ENCODE measurements at places on chromosomes 11 and 22.
A peak's percentile ranks its signal among the peaks of the same experiment; 100 is the strongest.

DNA sequence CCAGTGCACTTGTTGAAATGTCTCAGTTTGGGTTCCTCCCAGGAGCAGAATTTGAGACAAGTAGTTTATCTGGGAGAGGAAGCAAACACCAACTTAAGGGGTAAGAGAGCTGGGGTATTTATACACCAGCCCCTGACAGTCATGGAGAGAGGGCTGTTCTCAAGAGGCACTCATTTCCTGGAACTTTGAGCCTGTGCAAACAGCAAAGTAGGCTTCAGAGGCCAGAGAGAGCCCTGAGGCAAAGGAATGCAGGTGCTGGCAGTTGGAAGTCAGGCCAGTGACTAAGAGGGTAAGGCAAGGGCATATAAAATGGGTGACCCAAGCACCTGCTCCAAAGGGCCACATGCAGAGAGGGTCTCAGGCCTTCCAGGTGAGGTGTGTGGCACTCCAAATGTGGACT lies 16.1 kb downstream of the MS4A18 start:
- no peak for DNase-seq

- DNase-seq = no peak
Observed at GRCh38 chr11:64230985-64231365, 627 bp downstream of the DNAJC4 start.

GRCh38 chr22:29129808-29130140 lies 56.9 kb downstream of the KREMEN1 start:
- DNase-seq = no peak

GRCh38 chr22:35460688-35461087 lies 60.7 kb downstream of the MCM5 start:
- no peak for DNase-seq

GRCh38 chr22:36659762-36660509 lies 43.6 kb downstream of the CACNG2 start:
- peak; percentile 52 for DNase-seq

DNA sequence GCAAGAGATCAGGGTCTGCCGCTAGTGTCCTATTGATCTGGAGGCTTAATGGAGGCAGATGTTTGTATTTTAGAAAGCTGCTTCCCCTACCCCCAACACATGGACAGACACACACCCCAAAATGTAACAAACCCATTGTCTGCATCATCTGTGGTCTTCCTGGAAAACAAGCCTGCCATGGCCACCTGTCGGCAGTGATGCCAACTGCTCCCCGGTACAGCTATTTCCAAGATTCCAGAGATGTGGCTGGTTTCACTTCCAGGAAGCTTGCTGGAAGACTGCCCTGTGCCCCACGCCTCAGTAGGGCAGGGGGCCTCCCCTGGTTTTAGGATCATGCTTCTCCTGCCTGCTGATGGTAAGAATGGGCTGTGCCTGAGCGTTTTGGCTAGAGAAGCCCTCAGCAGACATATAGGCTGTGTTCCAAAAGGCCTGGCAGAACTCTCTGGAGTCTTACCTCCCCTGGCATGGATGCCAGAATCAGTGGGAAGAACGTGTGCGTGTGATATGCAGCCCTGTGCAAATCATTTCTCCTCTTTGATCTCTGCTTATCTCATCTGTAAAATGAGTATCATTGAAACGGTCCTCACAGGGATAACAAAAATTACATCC lies 108.6 kb downstream of the FBXO7 start:
- DNase-seq = no peak

- no peak for DNase-seq
Observed at GRCh38 chr11:116911976-116912734, 74.7 kb upstream of the APOA1 start.

GRCh38 chr22:32660292-32660691 lies 141.2 kb upstream of the TIMP3 start:
- DNase-seq = peak; percentile 38

GRCh38 chr22:38172832-38173640 lies 8.6 kb downstream of the PLA2G6 start:
- peak; percentile 76 for DNase-seq

DNA sequence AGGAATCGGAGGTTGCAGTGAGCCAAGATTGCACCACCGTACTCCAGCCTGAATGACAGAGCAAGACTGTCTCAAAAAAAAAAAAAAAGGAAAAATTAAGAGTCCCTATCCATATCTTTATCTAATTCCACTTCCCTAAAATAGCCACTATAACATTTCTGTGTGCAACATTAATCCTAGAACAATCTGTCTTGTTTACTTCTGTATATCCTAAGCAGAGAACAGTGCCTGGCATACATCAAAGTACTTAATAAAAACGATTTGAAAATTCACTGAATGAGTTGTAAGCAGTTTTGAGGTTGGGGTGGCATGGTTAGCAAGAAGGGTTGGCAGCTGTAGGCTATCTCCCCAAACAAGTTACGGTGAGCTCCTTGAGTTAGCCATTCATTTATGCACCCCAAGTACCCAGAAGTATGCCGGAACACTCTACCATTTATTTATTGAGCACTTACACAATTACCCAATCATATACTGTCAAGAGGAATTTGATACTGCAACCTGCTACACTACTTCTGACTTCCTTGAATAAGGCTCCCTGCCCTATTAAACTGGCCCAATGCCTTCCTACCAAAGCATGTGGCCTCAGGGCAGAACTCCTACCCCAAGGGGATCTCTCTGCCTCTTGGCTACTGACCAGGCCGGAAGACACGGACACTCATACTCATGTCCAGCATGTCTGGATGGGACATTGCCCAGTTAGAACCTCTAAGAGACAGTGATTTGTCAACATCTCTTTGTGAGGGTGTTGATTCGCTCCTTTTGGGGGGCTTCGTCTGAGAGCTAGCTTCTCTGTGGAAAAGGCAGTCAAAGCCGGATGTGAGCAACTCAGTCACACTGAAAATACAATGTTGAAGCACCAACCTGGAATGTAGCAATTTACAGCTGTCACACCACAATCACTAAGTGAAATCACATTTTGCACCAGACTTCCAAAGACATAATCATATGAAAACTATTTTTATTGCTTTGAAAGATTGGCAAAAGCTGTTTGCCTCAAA lies 16.3 kb upstream of the TMEM41B start:
- no peak for DNase-seq

DNA sequence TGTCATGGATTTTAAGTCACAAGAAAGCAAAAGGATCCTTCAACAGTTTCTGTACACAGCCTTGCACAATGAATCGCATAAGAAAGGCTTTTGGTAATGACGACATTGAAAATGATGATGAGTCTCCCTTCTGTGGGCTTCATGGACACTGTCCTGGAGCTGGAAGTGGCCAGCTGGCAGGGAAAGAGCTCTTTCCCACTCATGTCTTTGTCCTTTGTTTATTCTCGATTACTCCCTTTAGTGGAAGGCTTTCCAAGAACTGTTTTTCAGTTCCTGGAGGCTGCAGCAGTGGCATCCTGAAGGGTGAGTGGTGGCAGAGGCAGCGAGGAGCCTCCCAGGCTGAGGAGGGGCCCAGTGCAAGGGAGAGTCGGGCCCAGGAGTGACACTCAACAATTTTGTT lies 505.2 kb downstream of the NTM start:
- no peak for DNase-seq

DNA sequence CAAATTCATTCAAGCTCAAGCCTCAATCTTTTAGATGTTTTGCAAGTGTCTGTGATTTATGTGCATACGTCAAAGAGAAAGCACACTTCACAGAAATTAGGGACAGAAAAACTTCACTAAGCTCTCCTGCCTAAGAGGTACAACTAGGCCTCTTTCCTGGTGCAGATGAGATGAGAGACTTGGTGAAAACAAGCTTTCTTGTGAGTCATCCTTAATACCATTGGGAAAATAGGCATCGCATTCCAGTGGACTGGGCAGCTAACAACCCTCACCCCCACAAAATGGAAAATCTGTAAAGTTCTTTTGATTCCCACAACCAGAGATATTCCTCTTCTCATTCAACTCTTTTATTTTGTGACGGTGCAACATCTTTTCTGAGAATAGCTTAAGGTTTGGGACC lies 1110.4 kb upstream of the CCDC90B start:
- DNase-seq = no peak

GRCh38 chr11:48108231-48109045 lies 108.2 kb upstream of the OR4B1 start:
- no peak for DNase-seq

GRCh38 chr22:17116572-17117330 lies 4.4 kb downstream of the TMEM121B start:
- DNase-seq = no peak

DNA sequence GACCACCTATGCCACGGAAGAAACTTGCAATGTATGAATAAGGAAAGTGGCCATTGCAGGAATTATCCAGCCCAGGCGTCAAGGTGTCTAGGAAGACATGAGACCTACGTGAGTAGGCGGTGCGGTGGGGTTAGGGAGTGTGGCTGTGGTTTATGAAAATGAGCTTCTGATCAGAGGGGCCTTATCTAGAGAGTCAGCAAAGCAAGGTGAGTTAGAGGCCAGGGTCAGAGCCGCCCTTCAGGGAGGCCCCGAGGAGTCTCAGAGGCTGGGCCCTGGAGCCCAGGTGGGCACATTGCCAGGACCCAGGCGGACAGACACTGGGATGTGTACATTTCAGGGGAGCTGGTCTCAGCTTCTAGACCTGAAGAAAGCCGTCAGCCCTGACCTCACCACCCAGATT lies 13.8 kb upstream of the LINC01488 start:
- no peak for DNase-seq

- no peak for DNase-seq
Observed at GRCh38 chr11:105929084-105929955, 92.7 kb downstream of the MSANTD4 start.

DNA sequence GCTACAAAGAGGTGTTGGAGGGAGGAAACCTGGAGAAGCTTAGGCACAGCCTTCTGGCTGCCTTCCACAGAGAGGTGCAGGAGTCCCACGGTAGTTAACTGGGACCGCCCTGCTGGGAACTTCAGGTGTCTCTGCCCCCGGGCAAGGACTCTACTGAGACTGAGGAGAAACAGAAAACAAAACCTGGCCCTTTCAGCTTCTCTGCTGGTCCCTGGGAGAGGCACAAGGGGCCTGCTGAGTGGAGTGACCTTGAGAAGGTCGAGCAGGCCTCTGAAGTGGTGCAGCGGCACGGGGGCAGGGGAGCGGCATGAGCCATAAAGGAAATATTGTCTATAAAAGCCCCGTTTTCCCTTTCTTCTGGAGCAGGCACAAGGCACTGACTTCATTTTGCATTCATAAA lies 38.9 kb downstream of the NTM start:
- no peak for DNase-seq

DNA sequence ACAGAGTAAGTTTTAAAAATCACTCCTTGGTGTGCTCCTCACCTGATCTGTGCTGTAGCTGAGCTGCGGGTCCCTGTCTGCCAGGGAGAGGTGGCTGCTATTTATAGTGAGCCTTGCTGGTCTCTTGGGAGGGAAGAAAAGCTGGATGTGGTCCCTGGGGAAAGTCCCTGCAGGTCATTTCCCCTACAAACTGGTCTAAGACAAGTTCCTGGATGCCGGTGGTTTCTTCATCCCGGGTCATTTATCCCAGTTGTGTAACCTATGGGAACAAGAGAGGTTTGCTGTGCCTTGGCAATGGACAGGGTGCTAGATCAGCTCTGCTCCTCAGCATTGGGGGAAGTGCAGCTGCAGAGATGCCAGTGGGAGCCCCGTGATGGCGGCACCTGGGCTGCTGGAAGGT lies at the start of gene SAA2:
Gene SAA2, minus strand, starts transcription at position 108 of the 400 bp plus-strand sequence. CDS start 657 bp downstream, outside the sequence.
- DNase-seq = no peak

- no peak for DNase-seq
Observed at GRCh38 chr11:69415411-69416142, 65.9 kb upstream of the LINC01488 start.

DNA sequence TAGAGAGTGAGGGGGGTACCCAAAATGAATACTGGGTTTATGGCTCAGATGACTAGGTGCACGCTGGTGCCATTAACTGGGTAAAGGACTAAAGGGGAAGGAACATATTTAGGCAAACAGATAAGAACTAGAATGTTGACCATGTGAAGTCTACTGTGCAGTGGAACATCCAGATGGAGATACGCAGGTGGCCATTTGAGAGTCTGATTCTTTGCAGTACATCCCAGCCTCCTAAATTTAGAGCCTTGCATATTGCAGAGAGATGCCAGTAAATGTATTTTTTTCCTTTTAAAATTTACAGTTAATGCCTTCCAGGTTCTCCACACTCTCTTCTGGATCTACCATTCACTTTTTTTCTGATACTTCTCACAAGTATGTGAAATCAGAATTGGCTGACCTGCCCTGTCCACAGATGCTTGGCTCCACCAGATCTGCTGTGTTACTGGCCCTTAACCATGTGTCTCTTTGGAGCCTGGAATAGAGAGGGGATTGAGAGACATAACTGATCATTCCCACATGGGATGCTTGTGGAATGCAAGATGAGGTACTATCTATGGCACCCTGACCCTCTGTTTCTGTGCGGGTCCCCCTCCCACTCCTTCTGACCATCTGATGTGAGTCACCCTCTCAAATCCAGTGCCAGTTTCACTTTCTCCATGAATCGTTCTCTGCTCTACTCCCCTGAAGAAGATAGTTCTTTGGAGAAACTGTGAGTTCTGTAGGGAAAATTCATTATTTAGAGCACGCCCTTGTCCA lies 77.0 kb upstream of the NCAM1 start:
- no peak for DNase-seq

GRCh38 chr11:12981676-12982522 lies 27.2 kb upstream of the RASSF10 start:
- DNase-seq = no peak

DNA sequence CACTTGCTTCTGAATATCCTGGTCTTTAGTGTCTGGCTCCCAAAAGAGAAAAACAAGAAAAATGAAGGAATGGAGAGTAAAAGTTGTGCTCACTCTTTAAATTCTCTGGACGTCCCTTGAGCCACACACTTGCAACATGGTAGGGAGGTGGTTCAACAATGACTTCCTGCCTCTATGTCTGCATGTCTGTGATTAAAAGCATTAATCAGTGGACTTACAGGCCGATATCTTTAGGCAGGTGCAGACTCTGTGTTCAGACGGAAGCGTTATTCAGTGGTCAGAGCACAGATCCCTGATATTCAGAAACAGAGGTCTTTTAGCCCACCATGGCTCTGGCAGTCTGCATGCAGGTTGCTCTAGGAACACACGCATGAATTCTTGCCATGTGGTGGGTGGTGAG lies 1920.0 kb upstream of the RAG2 start:
- DNase-seq = no peak

- no peak for DNase-seq
Observed at GRCh38 chr11:132992838-132993631, 539.3 kb downstream of the OPCML start.

GRCh38 chr11:12991426-12991825 lies 17.7 kb upstream of the RASSF10 start:
- DNase-seq = no peak

GRCh38 chr11:44536788-44537516 lies 28.5 kb upstream of the CD82 start:
- no peak for DNase-seq

DNA sequence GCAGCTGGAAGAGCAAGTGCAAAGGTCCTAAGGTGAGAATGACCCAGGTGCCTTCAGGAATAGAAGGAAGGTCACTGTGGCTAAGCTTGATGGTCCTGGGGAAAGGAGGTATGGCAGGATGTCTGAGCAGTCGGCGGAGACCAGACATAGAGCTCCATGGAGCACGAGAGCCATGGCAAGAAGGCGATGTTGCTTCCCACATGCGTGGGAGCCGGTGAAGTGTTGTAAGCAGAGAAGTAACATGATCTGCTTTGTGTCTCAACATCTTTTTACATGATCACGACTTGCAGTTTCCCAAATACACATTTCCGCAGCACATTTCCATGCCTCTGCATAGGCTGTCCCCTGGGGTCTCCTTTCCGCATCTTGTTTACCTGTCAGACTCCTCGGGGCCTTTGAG lies 231.9 kb downstream of the KIRREL3 start:
- no peak for DNase-seq
